ENCODE measurements at places on chromosomes 12 and 14.

DNA sequence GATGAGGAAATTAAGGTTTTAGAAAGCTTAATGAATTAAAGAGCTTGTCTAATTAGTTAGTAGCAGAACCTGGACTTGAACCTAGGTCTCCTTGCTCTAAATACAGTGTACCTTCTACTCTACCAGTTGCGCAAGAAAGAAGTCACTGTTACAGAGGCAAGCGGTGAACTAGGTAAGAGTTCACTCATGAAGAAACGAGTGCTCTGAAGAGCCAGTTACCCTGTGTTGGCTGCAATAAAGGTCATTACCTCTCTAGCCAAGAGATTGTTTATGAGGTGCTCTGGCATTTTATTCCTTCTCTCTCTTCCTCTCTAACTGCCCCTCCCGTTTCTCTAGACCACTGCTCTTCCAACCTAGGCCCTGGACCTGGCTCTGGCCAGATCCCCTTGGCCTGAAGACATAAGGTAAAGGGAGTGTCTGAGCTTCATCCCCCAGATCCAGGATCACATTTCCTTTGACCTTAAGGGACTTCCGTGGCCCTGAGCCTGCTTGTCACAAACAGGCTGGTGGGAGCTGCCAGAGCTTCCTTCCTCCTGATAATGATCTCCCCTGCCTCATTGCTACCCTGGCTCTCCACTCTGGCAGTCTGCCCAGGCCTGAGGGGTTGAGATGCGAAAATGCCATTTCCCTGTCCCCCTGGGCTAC, 1.9 kb downstream of the RNASE7 start:
- DNase-seq, result no peak

- DNase-seq, result no peak
These were observed 1.3 kb downstream of the CLEC7A start for GRCh38 chr12:10128687-10129086.

DNA sequence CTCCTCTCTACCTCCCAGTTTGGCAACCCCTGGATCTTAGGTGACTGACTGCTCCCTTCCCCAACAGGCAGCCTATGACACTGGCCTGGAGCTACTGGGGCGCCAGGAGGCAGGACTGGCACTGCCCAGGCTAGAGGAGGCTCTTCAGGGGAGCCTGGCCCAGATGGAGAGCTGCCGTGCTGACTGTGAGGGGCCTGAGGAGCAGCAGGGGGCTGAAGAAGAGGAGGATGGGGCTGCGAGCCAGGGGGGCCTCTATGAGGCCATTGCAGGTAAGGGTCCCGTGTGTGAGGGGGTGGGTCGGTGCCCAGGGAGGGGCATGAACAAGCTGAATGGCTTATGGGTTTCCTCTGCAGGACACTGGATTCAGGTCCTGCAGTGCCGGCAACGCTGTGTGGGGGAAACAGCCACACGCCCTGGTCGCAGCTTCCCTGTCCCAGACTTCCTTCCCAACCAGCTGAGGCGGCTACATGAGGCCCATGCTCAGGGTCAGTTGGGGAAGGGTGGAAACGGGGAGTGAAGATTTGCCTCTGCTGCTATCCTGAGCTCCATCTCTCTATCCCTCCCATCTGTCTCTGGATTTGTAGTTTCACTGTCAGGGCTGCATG, 2.2 kb downstream of the P3H3 start:
- DNase-seq, result no peak

- no peak for DNase-seq
These were observed 360.4 kb upstream of the MDGA2 start for GRCh38 chr14:48035836-48036235.

DNA sequence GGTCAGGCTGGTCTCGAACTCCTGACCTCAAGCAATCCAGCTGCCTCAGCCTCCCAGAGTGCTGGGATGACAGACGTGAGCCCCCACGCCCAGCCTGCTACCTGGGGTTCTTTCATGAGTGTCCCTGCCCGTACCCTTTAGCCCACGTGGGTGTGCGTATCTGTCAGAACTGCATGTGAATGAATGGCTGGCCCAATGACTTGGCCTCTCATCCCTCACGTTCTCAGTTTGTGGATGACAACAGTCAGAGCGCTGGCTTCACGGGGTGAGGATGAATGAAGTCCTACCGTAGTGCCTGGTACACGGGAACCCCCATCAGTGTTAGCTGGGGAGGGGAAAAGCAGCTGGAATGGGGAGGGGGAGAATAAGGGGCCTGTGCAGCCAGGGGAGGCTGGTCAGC, 16.1 kb upstream of the ZDHHC22 start:
- DNase-seq, result no peak

- DNase-seq, result no peak
These were observed 28.5 kb downstream of the CCDC60 start for GRCh38 chr12:119363037-119363436.

- DNase-seq, result no peak
These were observed at the start of gene ADCY6 for GRCh38 chr12:48788854-48789775. TSS of gene ADCY6 (minus strand) at chr12:48789089. CDS start at chr12:48783434, 5,655 bp downstream.

GRCh38 chr14:101363261-101363555, 198.1 kb upstream of the DIO3 start:
- no peak for DNase-seq

GRCh38 chr14:106372870-106373652, 846.7 kb downstream of the TMEM121 start:
- peak; percentile 50 for DNase-seq

- no peak for DNase-seq
These were observed 147.8 kb downstream of the RBM19 start for GRCh38 chr12:113818283-113818682.

Data from stimulated activated CD8-positive, alpha-beta memory T cell treated with anti-CD3 and anti-CD28 coated beads, Interleukin-4, amount 100 ng/mL, for 1 hour (primary cell).